Eye (tissue), 1 donor: ENCODE measurements at places on chromosomes 1 and 21.
A peak's percentile ranks its signal among the peaks of the same experiment; 100 is the strongest.

DNA sequence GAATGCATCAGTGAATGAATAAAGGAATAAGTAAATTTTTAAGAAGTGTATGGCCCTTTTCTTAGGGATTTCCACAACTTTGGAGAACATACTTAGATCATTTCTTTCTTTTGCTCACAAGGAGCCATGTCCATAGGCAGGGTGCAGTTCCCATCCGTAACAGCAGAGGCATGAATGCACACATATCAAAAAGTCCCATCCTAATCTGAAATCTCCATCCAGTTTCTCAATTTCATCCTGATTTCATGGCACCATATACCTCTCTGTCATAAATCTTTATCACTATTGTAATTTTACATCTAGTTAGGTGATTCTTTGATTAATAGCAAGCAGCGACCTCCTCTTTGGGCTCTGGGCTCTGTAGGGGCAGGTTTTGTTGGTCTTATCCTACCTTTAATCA is 359.2 kb downstream of the RRAGC start:
- DNase-seq, result peak; percentile 45

DNA sequence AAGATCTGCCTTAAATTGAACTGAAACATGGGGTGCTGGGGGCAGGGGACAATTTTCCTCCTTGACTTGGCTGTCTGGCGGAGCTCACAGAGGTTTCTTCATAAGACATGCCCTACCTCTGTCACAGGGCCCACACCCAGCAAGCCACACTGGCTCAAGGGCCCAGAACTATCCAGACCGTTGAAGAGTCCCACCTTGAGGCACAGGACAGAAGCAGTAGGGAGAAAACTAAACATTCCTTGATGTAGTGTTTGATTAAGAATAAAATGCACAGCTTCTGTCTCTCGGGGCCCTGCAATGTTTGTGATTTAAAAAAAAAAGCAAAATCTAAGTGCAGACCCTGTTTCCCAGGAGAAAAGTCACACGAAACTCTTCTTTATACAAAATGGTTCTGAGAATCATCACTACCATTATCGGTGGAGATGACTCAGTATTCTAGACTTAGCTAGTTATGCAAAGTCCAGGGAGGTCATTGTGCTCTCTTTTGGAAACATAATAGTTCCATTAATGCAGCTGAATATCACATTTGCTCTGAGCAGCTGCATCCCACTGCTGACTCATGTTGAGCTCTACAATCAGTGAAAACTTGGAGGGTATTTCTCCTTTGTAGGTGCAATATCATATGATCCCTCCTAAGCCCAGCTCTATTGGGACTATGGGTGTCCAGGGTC is 53.6 kb upstream of the DIRAS3 start:
- no peak for DNase-seq

GRCh38 chr1:112359961-112360767 is 35.9 kb upstream of the CTTNBP2NL start:
- no peak for DNase-seq

- no peak for DNase-seq
These were observed 1.3 kb downstream of the POGK start for GRCh38 chr1:166840309-166841274.

DNA sequence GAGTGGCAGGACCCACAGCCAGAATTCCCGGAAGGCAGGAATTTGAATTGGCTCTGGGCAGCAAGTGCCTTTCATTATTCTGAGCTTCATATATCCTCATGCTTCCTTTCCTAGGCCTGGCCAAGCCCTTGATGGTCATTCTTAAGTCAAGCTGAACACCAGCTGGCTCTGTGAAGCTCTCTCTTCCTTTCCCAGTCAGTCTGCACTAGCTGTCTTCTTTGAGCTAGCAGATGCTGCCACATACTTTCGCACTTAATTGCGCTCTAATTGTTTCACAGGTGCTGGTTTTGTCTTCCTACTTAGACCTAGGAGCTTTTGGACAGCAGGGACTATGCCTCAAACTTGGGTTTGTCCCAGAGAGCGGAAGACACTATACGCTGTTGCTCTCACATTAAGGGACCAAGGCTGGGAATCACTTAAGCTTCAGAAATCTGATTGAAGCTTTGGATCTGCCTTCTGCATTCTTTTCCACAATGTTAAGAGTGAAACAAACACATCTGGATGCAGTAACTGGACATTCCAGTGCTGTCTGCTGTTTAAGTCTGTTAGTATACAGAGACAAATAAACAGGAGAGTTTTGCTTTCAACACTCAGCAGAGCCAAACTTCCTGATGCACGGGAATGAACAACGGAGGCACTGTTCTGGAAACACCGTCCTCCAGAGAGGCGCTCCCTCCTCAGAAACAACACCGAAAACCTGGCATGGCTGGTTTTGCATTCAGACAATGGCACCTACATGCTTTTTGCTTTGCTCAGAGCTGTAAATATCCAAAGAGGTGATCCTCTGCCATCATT is 2.2 kb downstream of the TLR5 start:
- DNase-seq, result peak; percentile 52

DNA sequence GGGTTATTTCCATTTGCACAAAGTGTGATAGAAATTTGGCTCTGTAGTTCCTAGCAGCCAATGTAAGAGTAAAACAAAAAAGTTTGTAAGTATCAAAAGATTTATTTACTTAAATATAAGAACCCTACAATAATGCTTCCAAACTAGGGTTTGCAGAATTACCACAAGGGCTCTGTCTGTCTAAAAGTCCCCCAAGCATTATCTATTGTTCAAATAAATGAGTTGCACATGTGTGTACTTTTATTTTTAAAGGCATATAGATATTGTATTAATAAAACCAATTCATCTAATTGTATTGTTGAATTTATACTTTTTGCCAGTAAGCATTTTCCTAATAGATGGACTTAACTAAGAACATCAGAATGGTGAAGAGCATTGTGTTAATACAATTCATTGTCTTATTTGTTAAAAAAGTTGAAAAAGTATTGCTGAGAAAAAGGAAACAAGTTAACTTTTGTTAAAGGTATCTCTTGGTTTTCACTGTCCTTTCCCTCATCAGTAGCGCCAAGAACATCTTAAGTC is 863 bp upstream of the PTPRC start:
- DNase-seq, result no peak

DNA sequence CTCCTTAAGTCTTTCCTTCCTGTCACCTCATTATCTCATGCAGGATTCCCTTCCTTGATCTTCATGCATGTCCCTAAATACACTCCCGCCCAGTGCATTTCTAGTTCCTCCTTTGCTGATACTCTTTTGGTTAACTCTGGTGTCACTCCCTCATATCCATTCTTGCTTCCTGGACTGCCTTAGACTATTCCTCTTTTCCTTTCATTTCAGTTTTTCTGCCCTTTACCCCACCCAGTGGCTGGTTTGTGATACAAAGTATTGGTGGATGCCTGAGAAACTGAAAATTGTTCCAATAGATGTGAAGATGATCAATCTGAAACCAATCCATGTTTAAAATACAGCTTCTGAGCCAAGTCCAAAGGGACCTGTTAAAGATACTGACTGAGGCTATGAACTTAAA is 553.8 kb upstream of the CAMK1G start:
- DNase-seq, result no peak

GRCh38 chr1:119968601-119969000 is 72.3 kb upstream of the ADAM30 start:
- no peak for DNase-seq

DNA sequence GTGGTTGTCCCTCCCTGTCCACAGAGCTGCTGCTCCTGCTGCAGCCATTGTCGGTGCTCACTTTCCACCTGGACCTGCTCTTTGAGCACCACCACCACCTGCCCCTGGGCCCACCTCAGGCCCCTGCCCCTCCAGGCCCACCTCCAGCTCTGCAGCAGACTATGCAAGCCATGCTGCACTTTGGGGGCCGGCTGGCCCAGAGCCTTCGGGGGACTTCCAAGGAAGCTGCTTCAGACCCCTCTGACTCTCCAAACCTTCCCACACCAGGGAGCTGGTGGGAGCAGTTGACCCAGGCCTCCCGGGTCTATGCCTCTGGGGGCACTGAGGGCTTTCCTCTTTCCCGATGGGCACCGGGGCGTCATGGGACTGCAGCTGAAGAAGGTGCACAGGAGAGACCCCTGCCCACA is 5.9 kb downstream of the RUSC1 start:
- no peak for DNase-seq

DNA sequence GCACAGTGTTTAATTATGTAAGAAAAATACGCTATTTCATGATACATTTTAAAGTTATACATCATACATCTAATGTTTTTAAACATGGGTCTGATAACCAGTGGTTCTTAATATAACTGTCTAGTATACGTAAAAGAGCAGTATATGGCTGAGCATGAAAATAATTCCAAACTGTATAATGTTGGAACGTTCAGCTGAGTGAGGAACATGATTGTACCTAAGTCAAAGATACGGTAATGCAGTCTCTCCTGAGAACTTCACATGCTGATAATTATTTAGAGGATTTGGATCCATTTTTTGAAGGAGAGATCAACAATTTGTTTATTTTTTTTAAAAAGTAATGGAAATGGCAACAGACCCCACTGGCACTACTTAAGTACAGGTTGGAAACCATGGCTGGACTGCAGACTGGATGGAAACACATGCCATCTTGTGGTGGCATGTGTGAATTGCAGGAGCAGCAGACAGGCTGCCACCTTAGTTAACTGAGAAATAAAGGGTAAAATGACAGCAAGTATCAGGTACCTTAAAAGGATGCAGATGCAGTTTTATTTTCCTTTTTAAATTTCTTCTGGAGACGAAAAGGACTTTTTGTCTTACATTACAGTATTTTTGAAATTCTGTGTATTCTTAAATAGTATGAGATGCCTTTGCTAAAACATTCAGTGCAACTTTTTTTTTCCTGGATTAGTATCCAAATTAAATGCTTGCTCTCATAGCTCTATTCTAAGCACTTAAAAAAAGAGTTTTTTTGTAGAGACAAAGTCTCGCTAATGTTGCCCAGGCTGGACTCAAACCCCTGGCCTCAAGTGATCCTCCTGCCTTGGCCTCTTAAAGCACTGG is 73.8 kb downstream of the MTR start:
- DNase-seq, result peak; percentile 41

GRCh38 chr1:15476927-15477326 is 1.0 kb downstream of the CELA2B start:
- no peak for DNase-seq

DNA sequence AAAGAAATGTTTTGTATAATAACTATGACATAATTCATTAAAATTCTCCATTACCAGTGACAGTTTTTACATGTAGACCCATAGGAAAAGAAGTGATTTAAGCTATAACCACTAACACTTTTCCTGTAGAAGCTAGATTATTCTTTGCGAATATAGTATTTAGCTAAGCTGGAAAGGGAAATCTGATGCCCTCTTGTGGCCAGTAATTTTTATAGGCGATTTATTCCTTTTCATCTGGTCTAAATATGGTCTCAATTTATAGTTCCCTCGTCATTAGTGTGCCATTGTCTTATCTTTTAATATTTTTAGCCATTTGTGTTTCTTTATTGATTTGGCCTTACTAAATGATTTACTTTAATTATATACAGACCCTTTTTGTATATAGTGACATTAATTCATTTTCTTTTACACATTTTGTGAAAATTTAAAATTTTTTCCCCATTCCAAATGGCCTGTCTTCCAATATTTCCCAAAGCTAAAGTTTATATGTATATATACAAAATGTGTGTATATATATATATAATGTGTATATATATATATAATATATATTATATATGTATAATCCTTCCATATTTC is 26.7 kb downstream of the BTG3 start:
- DNase-seq, result peak; percentile 58

DNA sequence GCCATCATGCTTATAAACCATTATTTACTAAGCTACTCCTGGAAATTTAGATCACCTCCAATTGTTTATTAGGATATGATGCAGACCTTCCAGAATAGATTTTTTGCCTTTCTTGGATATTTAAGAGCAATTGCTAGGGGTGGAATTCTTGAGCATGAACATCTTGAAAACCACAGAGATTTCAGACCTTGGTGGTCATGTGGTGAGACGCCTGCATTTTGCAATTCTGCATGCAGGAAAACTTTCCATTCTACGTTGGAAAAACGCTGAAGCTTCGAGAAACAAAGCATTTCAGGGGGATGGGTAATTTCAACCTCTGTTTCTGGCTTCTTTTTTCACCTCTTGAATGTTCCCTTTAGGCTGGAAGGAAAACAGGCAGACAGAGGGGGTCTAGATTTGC is 596.3 kb downstream of the KIF26B start:
- DNase-seq, result no peak

DNA sequence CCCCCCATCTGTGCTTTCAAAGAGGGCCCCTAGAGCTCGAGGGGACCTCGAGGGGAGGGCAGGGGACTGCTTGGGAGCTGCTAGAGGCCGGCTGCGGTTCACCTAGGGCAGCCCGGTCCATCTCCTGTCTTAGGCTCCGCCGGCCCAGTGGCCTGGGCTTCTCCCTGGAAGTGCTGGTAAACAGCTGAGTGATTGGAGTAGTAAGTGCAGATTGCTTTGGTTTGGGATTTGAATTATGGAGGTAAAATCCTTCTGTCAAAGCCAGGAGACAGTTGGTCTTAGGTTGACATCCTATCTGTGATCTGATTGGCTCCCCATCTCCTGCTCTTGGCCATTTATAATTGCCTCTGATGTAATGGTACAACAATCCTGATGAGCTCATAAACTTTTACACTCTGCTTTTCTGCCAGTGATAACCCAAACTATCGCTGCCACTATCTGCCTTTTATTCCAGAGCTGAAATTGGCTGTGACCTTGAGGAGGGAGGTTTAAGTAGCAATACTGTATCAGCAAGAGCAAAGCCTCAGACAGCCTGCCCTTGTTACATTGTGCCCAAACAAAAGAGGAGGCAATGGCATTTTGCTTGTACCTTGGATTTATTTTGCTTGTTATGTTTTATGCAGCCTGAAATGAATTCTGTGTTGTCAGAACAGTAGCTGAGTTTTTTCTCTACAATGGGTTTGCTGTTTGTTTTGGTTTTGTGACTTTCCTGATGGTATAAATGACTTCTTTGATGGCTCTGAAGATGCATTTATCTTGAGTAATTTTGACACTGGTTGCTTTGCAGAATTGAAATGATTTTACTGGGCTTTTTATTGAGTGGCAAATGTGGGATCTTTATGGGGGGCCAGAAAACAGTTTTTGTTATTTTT is 2.4 kb downstream of the ARID1A start:
- DNase-seq, result peak; percentile 94

- no peak for DNase-seq
These were observed 72.8 kb downstream of the CNST start for GRCh38 chr1:246638941-246639655.

GRCh38 chr1:32399843-32400242 is 5.6 kb upstream of the BSDC1 start:
- DNase-seq, result no peak

GRCh38 chr1:12204754-12205658 is 24.8 kb upstream of the VPS13D start:
- no peak for DNase-seq

GRCh38 chr1:33182401-33182841 is 578 bp upstream of the TRIM62 start:
- peak; percentile 84 for DNase-seq

GRCh38 chr1:228338521-228339051 is 68.0 kb downstream of the TRIM11 start:
- DNase-seq, result no peak

- no peak for DNase-seq
These were observed 153.5 kb downstream of the HLX start for GRCh38 chr1:221032637-221033280.
